ENCODE measurements at places on chromosomes 4 and X.

- peak; percentile 43 for DNase-seq
These were observed 52.4 kb upstream of the TMEM33 start for GRCh38 chr4:41882625-41883347.

DNA sequence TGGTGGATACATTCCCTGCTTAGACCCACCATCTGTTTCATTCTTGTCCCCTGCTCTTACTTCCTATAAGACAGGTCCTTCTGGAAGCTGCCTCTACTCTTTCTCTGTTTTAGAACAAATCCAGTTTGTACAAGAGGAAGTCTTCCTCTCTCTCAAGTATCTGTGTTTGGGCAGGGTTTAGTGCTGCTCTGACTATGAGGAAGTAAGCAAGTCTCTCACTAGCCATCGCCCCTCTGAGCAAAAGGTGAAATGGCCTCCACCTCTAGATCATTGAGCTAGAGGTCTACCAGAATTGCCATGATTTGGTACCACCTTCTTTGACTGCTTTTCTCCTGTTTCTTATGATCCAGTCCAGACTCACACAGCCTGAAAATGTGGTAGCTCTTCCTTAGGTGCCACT lies 8.4 kb downstream of the BTK start:
- DNase-seq: no peak

- no peak for DNase-seq
These were observed 234.8 kb upstream of the DIPK2B start for GRCh38 chrX:45435481-45435880.

DNA sequence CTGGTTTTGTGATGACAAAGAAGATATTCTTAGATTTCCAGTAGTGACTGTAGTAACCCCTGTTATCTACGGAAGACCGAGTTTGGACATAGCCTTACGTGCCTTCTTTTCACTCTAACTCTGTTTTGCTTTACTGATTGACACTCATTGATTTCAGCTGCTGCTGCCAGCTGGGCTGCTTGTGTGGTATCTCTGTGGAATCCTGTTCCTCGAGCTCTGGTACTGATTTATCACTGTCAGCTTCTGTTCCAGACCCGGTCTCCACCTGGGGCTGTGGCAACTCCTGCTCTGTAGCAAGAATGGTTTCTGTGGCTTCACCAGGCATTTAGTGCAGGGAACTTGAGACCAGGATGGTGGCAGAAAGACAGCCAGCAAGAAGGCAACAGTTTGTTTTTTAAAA lies 24.6 kb upstream of the LAP3 start:
- no peak for DNase-seq

DNA sequence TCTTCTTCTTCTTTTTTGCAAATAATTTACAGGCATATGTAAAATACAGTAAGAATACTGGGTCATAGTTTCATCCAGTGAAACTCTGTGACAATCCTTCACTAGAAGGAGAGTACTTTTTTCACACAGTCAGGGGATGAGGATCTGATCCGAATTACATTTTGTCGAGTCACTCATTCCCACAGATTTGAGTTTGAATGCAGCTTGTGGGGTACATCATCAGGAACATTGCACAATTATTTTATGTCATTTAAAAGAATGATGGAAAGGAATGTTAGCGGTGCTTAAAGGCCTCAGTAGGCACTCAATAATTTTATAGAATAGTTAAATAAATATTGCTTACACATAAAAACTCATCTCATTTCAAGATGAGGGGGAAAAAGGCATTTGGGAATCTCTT lies 88.6 kb downstream of the CHRNA9 start:
- DNase-seq: no peak

DNA sequence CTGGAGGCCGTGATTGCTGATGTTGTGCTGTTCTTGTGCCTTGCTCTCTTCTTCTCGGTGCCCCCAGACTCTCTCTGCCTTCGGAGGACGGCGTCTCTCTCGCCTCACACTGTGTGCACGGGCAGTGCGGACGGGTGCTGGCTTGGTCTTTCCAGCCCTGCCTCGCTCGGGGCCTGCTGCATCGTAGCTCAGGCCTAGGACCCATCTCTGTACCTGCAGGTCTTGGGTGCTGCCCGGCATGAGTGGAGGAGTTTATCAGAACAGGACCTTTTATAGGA lies 18.2 kb downstream of the RGS12 start:
- no peak for DNase-seq

GRCh38 chrX:118062048-118062789 lies 54.4 kb downstream of the KLHL13 start:
- DNase-seq: no peak

DNA sequence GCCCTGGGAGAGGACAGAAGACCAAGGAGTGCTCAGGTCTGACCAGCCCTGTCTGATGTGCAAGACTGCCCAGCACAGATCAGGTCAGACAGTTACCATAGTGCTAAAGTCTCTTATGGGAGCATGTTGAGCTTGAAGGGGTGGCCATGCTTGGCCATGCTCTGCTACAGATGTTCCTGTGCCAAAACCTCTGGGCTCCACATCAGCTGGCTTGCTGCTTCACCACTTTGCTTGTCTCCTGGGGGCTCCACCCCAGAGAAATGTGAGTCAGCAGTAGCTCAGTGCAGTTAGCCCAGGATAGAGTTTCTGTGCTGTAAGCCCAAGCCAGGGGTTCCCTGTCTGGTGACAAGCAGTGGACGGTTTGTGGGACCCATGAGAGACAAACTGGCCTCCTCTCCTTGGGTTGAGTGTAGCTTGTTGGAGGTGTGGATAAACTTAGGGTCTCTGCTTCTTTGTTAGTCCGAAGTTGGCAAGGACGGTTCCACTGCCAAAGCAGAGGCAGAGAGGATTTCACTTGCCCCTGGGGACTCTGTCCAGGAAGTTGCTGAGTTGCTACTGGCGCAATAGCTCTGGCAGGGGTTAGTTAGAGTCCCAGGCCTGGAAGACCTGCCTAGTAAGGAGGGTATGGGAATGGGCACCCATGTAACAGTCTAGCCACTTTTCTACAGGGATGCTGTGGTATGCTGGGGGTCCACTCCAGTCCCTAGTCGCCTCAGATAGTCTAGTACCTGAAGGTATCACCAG lies 8.7 kb upstream of the TMSB15C start:
- DNase-seq: no peak

Data from ovary (tissue), 10 donors.